Caco-2 (cell line): ENCODE measurements at places on chromosomes 16 and 17. TPM values are rescaled to one million over a fixed set of nuclear protein-coding genes. Genes with fewer than 3 reads are reported as not detected.

Gene ATXN2L
- total RNA-seq, result 329 and 352 TPM in 2 replicates

Gene SERPINF2
- 59.9 and 63.8 TPM in 2 replicates for total RNA-seq

Gene MAP2K6
- total RNA-seq, result 9.6 and 11.5 TPM in 2 replicates

Gene TPSAB1
- total RNA-seq, result not detected in 2 replicates

Gene LRRC46
- total RNA-seq, result 1.4 and 2.3 TPM in 2 replicates
